ENCODE measurements at places on chromosomes 7 and 10.

DNA sequence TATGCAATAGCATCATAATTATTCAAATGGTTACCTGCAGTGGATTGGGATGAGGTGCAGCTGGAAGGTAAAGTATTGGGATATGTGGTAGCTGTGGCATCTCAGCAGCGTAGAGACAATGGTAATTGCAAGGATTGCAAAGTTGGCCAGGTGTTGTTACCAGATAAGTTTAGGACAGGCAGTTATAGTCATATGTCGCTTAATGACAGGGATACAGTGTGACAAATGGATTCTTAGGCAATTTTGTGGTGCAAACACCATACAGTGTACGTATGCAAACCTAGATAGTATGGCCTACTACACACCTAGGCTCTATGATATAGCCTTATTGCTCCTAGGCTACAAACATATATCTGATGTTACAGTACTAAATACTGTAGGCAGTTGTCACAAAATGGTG, 163.5 kb upstream of the LYZL2 start:
- no peak for DNase-seq

DNA sequence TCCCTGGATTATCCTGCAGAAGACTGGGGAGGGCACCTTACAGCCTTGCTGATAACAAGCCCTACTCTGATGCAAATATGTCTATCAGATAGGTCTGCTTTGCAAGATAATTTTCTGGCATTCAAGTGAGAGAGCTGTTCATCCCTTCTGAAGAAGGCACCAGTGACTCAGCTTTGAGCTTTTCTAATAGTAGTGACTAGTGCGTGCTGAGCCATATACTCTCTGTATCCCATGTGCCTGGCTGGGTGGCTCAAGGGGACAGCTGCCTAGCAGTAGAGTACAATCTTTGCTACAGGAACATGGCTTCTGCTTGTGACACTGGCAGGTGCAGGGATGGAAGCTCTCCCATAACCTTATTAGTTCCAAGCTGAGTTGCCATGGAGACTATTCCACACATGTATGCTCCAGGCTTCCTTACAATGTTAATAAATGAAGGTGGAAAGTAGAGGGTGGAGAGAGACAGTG, 35.0 kb upstream of the ABCB4 start:
- DNase-seq, result no peak

DNA sequence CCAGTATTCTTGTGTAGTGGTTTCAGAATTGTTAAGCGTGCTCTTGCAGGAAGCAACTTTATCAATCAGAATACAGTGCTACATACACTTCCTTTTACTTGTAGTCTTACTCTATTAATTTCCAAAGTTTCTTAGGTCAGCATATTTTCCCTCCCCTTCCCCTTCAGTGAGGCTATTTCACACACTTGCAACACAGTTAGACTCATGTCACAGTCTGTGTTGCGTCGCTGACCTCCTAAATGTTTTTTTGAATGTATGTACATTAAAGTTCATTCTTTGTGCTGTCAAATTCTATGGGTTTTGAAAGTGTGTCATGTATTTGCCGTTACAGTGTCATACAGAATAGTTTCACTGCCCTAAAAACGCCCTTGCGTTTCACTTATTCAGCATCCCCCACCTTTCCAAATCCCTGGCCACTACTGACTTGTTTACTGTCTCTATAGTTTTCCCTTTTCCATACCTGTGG, 5.4 kb upstream of the HKDC1 start:
- no peak for DNase-seq

GRCh38 chr10:103550229-103550628, 56.7 kb downstream of the NEURL1 start:
- DNase-seq, result no peak

DNA sequence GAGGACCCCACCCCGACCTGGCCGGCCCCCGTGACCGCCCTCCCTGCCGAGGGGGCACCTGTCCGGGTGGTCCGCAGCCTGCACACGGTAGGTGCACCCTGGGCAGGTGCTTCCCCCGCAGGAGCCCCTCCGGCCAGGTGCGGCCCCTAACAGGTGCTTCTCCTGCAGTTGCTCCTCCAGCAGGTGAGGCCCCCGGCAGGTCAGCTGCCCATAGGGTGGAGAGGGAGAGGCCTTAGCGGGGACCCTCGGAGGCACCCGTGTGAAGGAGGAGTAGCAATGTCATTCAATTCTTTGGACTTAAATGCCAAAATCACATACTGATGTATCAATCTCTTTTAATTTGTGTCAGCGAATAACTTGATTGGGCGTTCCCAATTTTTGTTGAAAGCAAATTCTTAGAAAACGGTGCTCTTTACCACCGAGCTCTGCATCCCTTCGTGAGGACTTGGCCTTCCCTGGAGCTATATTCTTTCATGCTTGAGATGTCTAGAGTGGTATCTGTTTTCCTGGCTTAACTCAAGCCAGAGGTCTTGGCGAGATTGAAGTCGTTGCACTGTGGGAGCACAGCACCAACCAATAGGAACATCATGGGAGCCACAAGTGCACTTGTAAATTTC, 738 bp upstream of the NCAPG2 start:
- DNase-seq, result no peak

DNA sequence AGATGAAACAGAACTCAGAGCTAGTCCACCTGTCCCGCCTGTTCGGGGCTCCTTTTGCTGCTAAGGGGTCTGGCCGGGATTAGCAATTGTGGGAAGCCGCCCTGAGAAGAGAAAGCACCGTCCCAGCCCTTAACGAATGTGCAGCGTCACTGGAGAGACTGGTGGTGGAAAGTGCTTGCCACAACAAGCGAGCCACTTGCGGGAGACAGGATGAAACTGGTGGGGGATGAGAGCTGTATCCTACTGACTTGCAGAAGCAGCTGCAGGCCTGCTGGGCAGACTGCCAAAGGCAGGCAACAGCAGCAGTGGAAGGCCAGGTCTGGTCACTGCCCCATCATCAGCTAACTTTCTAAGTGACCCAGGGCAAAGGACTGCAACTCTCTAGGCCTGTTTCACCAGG, 95.4 kb downstream of the FAM53B start:
- DNase-seq, result peak; percentile 57

GRCh38 chr7:140885735-140886334, 38.9 kb downstream of the BRAF start:
- DNase-seq, result no peak

GRCh38 chr10:110056822-110057221, 49.0 kb downstream of the ADD3 start:
- DNase-seq, result no peak

- no peak for DNase-seq
Observed at GRCh38 chr10:88731296-88731695, 25.2 kb downstream of the LIPK start.

GRCh38 chr7:100154651-100155491, 3.7 kb downstream of the TRAPPC14 start:
- DNase-seq, result no peak

DNA sequence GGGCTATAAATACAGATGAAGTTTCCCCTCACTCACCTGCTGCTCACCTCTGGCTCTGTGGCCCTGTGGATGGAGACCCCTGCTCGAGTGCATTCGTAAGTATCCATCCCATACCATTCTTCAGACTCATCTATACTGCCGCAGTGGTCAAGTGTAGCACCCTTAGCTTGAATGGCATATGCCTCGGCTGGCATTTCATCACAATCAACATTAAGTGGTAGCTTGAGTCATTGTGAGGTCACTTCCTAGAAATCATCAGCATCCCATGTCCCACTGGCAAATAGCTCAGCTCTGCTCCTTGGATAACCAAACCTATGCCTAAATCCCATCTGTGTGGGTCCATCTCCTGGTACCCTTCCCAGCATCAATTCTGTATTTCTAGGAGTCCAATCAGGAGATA, 38.2 kb downstream of the MDH2 start:
- DNase-seq, result no peak

- no peak for DNase-seq
Observed at GRCh38 chr10:120641695-120642094, 184.7 kb downstream of the PLPP4 start.

Data from CD4-positive, alpha-beta T cell treated with Interleukin-17A for 1 hour (primary cell).